MCF 10A (cell line): ENCODE measurements at places on chromosomes 13 and 19. TPM values are rescaled to one million over a fixed set of nuclear protein-coding genes. Genes with fewer than 3 reads are reported as not detected.

DNA sequence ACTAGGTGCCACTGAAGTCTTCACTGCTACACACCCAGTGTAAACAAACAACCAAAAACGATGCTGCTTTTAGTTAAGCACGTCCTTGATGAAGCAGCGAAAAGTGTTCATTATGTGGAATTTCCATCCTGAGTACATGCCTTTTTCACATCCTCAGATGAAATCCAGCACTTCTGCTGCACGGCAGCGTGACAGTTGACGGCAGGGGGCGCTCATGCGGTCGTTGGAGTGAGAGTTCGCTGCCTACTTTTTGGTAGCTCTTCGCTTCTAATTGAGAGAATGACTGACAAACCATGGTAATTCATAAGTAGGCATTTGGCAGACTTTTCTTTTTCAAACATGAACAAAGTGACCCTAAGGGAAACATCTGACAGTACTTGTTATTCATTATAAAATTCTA is 1124.9 kb downstream of the EFNB2 start:
- peak; percentile 18 for DNase-seq

Gene LILRA1
- total RNA-seq, result not detected in 2 replicates

GRCh38 chr19:41627966-41628675 is 1.2 kb upstream of the CEACAM4 start:
- DNase-seq, result no peak

GRCh38 chr19:17739121-17739875 is 12.0 kb upstream of the FCHO1 start:
- DNase-seq, result no peak

Gene LILRA2
- not detected in 2 replicates for total RNA-seq

DNA sequence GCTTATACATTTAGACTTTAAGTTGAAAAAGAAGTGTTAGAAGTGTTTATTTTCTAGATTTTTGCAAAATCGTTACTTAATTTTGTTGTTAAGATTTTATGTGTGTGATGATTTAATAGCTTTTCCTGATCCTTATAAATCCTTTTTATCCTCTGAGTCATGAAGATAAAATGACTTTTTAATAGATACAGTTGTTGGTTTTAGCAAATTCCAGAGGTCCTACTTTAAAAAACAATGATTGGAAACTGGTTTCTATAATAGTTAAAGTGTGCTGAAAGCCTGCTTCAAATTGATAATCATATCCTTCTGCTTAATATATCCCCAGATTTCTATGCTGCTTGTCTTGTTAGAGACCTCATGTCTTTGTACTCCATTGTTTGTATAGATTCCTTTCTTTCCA is 39.0 kb downstream of the RNASEH2B start:
- no peak for DNase-seq

DNA sequence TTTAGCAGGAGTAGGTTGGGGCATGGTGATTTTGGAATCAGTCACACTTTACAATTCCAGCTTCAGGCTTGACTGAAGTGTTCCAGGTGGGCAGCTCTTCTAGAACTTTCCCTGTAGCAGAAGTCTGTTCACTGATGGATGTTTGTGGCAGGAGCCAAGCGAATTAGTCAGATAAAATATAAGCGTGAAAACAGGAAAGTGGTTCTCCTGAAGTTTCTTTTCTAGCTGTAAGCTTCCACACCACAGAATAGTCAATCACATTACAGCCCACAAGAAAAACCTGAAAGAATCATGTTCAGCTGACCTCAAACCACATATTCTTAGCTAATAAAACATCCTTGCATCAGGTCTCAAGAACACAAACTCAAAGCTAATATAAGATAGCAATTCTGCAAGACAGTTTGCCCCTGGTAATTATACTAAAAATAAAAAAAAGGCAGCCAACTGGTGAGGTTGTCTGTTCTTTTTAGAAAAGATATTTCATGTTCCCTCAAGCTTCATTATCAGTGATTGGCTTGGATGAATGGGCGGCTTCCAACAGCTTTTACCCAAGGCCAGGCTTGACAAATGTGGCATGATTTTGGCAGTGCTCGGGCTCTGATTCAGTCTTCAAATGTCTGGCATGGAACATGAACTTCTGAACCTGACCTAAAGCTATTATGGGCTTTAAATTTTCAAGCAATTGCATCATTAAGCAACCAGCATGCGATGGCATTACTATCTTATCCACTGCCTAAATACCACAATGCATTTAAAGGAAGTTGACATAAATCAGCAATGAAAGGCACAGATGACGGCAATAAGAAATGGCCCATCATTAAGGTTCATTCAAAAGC is 136.8 kb downstream of the DCLK1 start:
- DNase-seq, result peak; percentile 96

Gene INSL3
- total RNA-seq, result not detected in 2 replicates

Gene APC2
- 0.15 and 0.23 TPM in 2 replicates for total RNA-seq

DNA sequence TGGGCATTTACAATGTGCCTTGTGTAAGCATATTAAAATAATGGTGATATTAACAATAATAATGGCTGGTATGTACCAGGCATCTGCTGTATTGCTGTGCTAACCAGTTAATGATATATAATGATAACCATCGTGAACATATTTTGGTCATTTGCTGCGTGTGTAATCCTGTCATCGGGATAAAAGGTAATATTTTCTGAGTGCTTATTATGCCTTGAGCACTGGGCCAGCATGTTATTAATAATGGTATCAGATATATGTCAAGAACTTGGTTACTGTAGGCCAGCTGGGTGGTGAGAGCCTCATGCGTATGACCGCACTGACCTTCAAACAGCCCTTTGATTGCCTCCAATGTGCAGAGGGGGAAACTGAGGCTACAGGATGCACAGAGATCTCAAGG is 22.2 kb upstream of the FXYD3 start:
- no peak for DNase-seq

GRCh38 chr13:94333131-94333820 is 146.2 kb downstream of the DCT start:
- no peak for DNase-seq

DNA sequence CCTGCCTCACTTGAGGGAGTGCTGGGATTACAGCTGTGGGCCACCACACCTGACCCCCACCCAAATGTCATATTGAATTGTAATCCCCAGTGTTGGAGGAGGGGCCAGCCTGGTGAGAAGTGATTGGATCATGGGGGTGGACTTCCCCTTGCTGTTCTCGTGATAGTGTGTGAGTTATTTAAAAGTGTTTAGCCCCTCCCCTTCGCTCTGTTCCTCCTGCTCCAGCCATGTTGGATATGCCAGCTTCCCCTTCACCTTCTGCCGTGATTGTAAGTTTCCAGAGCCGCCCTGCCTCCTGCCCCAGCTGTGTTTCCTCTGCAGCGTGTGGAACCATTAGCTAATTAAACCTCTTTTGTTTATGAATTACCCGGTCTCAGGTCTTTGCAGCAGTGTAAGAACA is 13.7 kb downstream of the CHAMP1 start:
- DNase-seq, result no peak

DNA sequence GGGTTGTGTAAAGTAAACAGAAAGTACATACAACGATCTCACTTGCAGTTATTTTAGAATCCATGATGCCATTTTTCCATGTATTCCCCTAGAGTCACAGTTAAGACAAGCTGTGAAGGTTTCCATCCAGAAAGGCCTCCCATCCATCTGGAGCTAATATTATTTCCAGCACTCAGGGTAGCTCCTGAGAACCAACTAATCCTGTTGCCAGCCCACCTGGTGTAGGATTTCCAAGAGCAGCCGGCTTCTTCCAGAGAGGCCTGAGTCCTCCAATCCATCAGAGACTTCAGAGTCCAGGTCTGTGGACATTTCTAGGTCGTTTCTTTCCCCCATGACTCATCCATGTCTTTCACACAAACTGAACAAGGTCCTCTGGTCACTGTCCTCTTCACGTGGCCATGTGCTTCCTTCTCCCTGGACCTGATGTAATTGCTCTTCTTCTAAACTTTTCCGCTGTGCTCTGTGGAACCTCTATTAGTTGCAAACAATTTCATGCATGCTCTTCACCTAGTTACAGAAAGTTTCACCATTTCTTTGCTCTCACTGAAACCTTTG is 270.3 kb upstream of the TMTC4 start:
- no peak for DNase-seq

GRCh38 chr19:32779082-32779481 is 59.5 kb downstream of the TDRD12 start:
- DNase-seq, result no peak

DNA sequence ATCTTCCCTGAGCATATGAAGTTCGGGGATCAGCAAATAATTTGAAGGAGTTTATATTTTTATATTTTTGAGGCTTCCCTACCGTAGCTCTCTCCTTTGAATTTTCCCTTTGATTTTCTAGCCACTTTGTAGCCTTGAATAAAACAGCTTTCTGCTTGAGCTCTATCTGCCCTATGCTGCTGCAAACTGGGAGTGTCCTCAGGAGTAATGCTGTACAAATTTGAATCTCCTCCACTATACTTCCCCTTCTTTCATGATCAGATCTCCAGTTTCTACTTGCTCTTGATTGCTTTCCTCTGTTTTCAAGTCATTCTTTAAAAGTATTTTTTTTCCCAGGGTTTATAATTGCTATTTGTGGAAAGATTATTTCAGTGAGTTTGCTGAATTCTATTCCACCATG is 14.6 kb downstream of the PDS5B start:
- no peak for DNase-seq

GRCh38 chr19:18029617-18030338 is 21.8 kb downstream of the ARRDC2 start:
- peak; percentile 66 for DNase-seq

DNA sequence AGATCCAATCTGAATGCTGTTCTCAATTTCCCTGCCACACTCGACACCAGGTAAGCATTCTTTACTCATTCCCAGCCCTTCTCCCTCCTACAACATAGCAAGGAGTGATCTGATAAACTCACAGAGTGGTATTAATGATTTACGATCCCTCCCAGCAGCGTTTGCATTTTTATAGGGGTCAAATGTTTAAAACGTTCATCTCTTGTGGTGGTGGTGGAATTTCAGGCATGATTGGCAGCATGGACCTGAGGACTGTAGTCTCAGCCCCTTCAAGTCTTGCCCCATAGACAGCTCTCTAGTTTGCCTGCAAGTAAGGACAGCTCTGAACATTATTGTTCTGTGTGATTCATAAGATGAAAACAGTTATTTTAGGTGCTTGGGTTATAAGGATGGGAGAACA is 565.7 kb downstream of the EFNB2 start:
- DNase-seq, result no peak

DNA sequence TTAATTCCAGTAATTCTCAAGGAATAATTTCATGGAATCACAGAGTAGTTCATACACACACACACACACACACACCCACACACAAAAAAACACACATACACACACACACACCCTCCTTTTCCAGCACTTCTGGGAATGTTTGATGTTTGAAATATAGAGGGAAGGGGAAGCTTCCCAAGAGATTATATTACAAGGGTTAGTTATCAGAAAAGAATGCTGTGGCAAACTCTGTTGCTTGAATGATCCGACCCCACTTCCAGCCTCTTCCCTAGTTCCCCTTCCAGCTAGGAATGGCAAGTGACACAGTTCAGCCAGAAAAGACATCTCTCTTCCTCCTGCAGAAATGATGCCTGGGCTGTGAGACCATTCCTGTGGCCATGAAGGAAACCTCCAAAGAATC is 49.9 kb downstream of the KCTD12 start:
- DNase-seq, result no peak

GRCh38 chr19:34484328-34484727 is 2.8 kb downstream of the WTIP start:
- no peak for DNase-seq

Gene CEACAM20
- not detected in 2 replicates for total RNA-seq

Gene SSC5D
- 0.33 and 0.59 TPM in 2 replicates for total RNA-seq

DNA sequence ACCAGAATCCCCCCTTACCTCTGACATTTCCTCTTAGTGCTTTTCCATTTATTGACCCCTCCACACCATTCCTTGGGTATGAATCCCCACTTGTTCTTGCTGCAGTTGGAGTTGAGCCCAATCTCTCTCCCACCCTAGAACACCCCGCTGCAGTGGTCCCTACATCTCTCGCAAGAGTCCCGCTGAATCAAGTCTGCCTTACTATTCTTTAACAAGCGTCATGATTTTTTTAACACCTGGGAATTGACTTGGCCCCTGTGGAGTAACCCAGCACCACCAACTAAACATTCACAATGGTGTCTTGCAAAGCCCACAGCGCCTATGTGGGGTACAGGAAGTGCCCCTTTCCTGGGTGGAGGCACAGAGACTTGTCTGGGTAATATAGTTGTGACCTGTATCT is 13.2 kb upstream of the ZNF599 start:
- no peak for DNase-seq

DNA sequence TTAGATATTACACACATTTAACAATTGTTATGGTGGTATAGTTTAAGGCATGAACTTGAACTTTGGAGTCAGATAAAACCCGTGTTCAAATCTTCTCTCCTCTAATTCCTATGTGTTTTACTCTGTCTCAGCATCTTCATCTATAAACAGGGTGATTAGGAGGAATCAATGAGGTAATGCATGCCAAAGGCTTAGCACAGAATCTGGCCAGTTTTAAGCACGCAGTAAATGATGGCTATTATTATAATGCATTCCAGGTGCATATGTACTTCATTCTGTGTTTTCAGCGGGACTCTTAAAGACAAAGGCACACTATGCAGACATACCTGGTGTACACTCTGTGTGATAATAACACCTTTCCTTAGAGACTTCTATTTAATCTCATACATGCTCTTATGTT is 88.0 kb upstream of the FRY start:
- no peak for DNase-seq

DNA sequence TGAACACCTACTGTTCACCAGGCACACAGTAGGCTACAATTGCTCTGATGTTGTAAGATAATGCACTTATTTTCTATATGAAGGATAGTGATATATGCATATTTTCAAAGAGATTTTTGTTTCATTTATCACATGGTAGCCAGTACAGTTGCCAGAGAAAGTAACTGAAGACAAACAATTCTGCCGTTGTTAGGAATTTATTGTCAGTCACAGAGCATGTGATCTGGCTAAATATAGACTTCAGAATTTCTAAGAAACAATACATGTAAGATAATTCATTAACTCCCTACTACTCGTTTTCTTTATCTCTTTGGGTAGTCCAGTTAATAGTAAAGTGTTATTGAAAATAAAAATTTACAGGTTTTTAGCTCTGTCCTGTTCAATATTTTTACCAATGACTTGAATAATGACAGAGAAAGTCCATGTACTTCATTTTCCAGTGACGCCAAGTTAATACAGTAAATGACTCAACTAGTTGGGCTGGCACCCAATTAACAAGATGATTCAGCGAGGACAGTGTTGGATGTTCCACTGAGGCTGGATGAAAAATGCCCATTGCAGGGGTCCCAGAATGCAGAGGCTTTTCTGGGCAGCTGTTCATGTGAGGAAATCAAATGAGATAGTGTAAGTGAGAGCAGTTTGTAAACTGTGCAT is 35.6 kb downstream of the GJA3 start:
- peak; percentile 69 for DNase-seq

DNA sequence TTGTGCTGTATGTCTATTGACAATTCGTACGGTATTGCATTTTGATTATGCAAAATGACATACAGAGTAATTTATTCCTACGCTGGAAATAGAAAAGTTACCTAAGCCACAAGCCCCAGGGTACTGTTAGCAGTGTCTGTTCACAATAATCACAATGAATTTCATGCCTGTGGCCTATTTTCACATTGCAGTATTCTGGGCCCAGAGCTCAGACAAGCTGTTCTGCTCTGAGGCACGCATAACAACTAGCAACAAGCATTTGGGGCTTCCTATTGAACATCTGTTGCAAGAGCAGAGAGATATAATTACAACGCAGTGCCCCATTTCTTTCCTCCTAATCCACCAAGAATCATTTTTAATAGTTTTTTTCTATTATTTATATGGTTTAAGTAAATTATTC is 158.9 kb upstream of the SGCG start:
- no peak for DNase-seq

- DNase-seq, result no peak
Observed at GRCh38 chr13:83622422-83622784, 259.9 kb downstream of the SLITRK1 start.

Gene IZUMO4
- total RNA-seq, result 3.1 and 5.3 TPM in 2 replicates

GRCh38 chr13:65032825-65033224 is 2197.3 kb downstream of the PCDH9 start:
- no peak for DNase-seq
